ENCODE measurements at places on chromosomes 2 and 18.
A peak's percentile ranks its signal among the peaks of the same experiment; 100 is the strongest.

- no peak for DNase-seq
Observed at GRCh38 chr2:172425336-172425735, 2.0 kb upstream of the ITGA6 start.

- DNase-seq, result no peak
Observed at GRCh38 chr18:28005164-28005563, 171.8 kb downstream of the CDH2 start.

DNA sequence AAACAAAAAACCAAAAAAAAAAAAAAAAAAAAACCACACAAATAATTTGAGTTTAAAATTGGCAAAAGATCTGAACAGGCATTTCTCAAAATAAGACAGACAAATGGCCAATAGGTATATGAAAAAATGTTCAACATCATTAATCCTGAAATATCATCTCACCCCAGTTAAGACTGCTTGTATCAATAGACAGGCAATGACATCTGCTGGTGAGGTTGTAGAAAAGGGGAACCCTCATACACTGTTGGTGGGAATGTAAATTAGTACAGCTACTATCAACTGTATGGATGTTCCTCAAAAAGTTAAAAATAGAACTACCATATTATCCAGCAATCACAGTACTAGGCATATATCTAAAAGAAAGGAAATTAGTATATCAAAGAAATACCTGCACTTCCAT lies 523.1 kb downstream of the XIRP2 start:
- DNase-seq, result no peak

GRCh38 chr2:231709981-231710798 lies 1.9 kb downstream of the PTMA start:
- peak; percentile 87 for DNase-seq

DNA sequence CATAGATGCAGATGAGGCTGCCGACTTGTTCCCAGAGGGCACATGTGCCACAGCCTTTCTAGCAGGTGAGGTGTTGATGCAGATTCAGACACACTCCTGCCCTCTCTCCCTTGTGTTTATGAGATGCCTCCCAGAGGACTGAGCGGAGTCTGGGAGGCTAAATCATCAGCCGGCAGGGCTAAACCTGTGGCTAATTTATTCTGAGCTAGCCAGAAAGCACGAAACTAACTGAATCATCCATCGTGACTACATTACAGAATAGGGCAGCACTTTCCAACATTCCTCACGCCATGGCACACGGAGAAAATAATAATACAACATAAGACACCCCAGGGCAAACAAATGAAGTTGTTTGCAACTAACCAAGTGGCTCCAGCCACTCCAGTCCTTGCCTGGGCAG lies 101.7 kb upstream of the FZD7 start:
- DNase-seq, result no peak

GRCh38 chr18:79965119-79965902 lies 868 bp downstream of the HSBP1L1 start:
- DNase-seq, result no peak

GRCh38 chr18:50401888-50402287 lies 27.0 kb downstream of the SKA1 start:
- DNase-seq, result no peak

DNA sequence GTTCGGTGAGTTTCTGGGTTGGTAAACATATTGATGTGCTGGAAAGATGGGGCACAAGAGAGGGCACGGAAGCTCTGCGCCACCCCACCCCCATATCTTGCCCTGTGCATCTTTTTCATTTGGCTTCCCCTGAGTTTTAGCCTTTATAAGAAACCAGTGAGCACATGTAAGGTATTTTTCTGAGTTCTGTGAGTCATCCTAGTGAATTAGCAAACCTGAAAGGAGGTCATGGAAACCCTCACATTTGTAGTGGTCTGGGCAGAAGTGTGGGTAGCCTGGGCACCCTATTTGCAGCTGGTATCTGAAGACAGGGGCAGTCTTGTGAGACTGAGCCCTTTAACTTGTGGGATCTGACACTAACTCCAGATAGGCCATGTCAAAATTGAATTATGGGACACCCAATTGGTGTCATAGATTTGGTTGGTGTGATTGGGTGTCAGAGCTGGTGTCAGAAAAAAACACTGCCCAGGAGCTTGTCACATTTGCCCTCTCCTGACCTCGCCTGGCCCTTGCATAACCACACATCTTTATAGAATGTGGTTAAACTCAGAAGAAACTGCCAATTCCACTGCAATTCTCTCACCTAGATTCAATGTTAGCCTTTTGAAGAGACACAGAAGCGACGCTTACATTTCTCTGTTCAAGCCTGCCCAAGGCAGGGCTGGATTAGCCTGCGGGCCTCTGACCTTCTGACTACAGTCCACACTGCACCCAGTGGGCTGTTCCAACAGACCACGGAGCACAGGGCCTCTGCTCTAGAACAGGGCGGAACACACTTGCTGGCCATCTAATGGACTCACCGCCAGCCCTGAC lies 12.0 kb upstream of the GALM start:
- peak; percentile 8 for DNase-seq

Measured in activated naive CD4-positive, alpha-beta T cell (primary cell).